ENCODE measurements at places on chromosomes 7 and 10.

DNA sequence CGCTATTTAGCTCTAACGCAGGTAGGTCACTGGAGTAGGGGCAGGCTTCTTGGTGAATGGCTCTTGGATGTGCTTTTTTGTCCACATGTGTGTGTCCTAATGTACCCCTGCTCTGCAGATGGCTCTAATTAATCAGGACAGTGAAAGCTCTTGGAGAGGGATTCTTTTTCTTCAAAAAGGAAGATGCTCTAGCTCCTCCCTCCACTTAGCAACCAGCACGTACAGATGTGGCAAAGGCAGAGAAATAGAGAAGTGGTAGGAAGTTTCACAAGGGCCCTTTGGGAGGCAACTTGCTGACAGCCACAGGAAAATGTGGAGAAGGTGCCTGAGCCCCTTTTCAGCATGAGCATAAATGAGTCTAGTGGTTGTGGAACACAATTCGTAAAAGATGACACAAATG lies 221.7 kb downstream of the PLXNA4 start:
- no peaks in the 10 kb centered on the region for H3K4me1 ChIP-seq
- H3K36me3 ChIP-seq, result no peaks in the 10 kb centered on the region
- DNase-seq, result no peak
- H3K4me3 ChIP-seq, result no peak overlapping the region
- no peak overlapping the region for H3K27ac ChIP-seq

DNA sequence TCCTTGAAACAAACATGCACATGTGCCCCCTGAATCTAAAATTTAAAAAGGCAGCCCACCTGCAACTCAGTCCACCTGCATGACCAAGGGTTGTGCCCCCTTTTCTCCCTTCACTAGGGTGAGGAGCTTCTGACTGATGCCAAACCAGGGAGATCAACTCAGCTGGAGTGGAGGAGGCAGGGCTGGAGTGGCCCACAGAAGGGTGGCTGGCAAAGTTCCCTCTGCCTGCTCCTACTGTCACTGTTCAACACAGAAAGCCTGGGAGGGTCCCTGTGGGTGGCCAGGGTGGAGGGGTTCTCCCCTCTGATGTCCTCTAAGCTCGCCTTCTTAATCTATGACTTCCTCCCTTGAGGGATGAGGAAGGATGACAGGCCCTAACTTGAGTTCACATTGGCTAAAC lies 55.7 kb upstream of the ANTXRL start:
- H3K27me3 ChIP-seq, result no peaks in the 10 kb centered on the region
- no peak for DNase-seq
- no peak overlapping the region for H3K4me3 ChIP-seq
- no peaks in the 10 kb centered on the region for H3K36me3 ChIP-seq

DNA sequence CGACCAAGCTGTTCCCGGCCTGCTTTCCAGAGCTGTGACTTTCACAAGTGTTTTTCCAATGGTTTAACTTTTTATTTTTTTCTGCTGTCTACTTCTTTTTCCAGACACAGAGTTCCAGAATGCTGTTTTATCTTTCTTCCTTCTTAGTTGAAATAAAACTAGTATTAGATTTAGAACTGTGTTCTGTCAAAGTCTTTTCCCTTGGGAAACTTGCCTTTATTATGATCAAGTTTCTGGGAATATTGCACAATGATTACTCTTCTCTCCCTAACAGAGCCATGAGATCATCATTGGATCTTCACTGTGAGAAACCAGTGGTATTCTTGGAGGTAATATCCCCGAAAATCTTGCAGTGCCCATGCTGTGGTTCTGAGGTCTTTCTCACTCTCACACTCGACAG lies 104.9 kb upstream of the KCND2 start:
- no peaks in the 10 kb centered on the region for H3K27me3 ChIP-seq
- H3K27ac ChIP-seq, result no peak overlapping the region
- H3K36me3 ChIP-seq, result no peaks in the 10 kb centered on the region
- no peak for DNase-seq
- H3K4me1 ChIP-seq, result no peaks in the 10 kb centered on the region

- H3K27me3 ChIP-seq, result no peaks in the 10 kb centered on the region
- DNase-seq, result no peak
- no peaks in the 10 kb centered on the region for H3K36me3 ChIP-seq
- H3K27ac ChIP-seq, result no peak overlapping the region
- H3K4me1 ChIP-seq, result no peaks in the 10 kb centered on the region
Observed at GRCh38 chr10:130425881-130426435, 289.8 kb downstream of the GLRX3 start.

DNA sequence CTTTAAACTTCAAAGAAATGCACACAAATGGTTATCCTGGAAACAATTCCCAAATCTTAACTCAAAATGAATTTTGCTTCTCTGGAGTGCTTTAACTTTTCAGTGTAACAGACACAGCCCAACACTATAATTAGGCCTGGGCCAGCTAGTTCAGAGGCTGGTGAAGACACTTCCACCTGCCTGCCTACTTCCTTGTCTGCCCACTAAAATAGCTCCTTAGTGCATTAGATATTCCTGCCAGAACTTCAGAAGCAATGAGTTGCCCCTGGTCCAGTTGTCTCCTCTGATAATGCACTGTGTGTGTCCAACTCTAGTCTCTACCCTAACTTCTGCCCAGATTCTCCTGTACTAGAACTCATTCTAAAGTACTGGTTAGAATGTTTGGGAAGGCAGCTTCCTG lies 150.9 kb upstream of the PRSS58 start:
- DNase-seq, result no peak
- H3K27ac ChIP-seq, result no peak overlapping the region
- H3K4me1 ChIP-seq, result no peaks in the 10 kb centered on the region
- no peaks in the 10 kb centered on the region for H3K27me3 ChIP-seq
- no peaks in the 10 kb centered on the region for H3K36me3 ChIP-seq
- H3K4me3 ChIP-seq, result no peak overlapping the region

- no peak overlapping the region for H3K4me3 ChIP-seq
- no peaks in the 10 kb centered on the region for H3K36me3 ChIP-seq
- H3K27ac ChIP-seq, result no peak overlapping the region
- peaks cover 10% of the 10 kb centered on the region for H3K4me1 ChIP-seq
Observed at GRCh38 chr10:25177754-25178135, 2.9 kb downstream of the GPR158 start.

DNA sequence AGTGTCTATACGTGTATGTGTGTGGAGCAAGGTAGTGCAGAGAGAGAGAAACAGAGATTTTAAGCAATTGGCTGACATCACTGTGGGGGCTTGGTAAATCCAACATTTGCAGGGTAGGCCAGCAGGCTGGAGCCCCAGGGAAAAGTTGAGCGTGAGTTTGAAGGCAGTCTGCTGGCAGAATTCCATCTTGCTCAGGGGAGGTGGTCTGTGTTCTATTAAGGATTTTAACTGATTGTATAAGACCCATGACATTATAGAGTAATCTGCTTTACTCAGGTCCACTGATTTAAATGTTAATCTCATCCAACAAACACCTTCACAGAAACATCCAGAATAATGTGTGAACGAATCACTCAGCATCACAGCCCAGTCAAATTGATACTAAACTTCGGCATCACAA lies 912.9 kb downstream of the GRM8 start:
- H3K4me1 ChIP-seq, result no peaks in the 10 kb centered on the region
- DNase-seq, result no peak
- H3K4me3 ChIP-seq, result no peak overlapping the region

DNA sequence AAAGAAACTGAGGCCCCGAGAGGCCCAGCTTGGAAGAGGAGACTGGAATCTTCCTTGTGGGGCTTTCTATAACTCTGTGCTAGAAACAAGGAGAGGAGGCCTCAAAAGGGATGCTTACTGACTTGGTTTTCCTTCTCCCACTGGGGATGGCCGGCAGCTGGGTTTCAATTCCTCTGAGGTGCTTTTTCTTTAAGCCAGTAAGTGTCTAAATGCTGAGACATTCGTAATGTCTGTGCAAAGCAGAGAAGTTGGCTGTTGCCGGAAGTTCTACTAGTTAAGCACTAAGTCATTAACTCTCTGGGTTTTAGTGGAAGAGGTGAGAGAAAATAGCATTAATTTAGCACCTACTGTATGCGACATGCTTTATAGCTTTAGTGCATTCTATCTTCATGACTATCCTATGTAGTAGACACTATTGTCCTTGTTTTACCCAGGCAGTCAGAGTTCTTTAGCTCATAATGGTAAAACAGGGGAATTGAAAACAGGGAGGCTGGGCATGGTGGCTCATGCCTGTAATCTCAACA lies 135.2 kb downstream of the RGS10 start:
- H3K27me3 ChIP-seq, result no peaks in the 10 kb centered on the region
- H3K36me3 ChIP-seq, result no peaks in the 10 kb centered on the region
- DNase-seq, result no peak
- H3K4me3 ChIP-seq, result no peak overlapping the region
- H3K4me1 ChIP-seq, result no peaks in the 10 kb centered on the region
- H3K27ac ChIP-seq, result peak overlapping the region; percentile 55

GRCh38 chr10:98833542-98833941 lies 386.8 kb upstream of the HPS1 start:
- no peak overlapping the region for H3K4me3 ChIP-seq
- no peak overlapping the region for H3K27ac ChIP-seq
- H3K27me3 ChIP-seq, result no peaks in the 10 kb centered on the region

DNA sequence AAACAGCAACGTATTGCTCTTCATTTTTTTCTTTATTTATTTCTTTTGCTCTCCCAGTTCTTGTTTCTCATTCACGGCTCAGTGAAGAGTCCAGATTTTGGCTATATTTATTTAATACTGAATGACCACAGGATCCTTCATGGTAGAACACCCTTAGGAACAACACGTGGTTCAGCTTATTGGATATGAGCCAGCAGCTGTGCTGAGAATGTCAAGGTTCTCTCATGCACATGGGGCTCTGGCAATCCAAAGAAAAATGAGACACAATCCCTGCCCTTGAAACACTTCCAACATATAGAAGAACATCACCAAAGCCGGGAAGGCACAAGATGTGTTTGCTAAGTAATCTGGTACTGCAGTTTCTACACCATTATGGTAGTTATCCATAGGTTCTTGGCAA lies 852.9 kb downstream of the SORCS1 start:
- no peaks in the 10 kb centered on the region for H3K4me1 ChIP-seq
- H3K36me3 ChIP-seq, result no peaks in the 10 kb centered on the region
- H3K4me3 ChIP-seq, result no peak overlapping the region
- DNase-seq, result no peak

- H3K27me3 ChIP-seq, result no peaks in the 10 kb centered on the region
- H3K27ac ChIP-seq, result no peak overlapping the region
- no peaks in the 10 kb centered on the region for H3K4me1 ChIP-seq
- H3K4me3 ChIP-seq, result no peak overlapping the region
- DNase-seq, result no peak
Observed at GRCh38 chr7:29158795-29159423, 12.6 kb upstream of the CPVL start.

DNA sequence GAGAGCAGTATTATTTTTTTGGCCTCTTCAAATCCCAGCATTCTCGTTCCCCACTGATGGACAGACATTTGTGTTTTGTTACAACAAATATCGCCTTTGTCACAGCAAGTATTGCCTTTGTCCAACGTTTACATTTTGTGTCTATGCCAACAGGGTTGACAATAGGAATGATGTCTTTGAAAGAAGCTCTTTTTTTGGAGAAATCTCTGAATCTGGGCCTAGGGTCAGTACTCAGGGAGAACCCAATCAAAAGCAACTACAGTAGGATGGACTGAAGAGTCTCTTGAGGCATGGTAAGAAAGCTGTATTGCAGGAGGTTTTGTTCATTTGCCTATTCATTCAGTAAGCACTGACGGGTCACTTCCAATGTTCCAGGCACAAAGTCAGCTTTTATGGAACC lies 57.7 kb upstream of the KLF14 start:
- no peaks in the 10 kb centered on the region for H3K27me3 ChIP-seq
- H3K4me3 ChIP-seq, result no peak overlapping the region
- no peaks in the 10 kb centered on the region for H3K36me3 ChIP-seq
- no peak for DNase-seq
- no peak overlapping the region for H3K27ac ChIP-seq

GRCh38 chr7:100914208-100914878 lies 18.7 kb upstream of the ACHE start:
- H3K4me3 ChIP-seq, result no peak overlapping the region
- no peak for DNase-seq
- no peak overlapping the region for H3K27ac ChIP-seq
- no peaks in the 10 kb centered on the region for H3K27me3 ChIP-seq

DNA sequence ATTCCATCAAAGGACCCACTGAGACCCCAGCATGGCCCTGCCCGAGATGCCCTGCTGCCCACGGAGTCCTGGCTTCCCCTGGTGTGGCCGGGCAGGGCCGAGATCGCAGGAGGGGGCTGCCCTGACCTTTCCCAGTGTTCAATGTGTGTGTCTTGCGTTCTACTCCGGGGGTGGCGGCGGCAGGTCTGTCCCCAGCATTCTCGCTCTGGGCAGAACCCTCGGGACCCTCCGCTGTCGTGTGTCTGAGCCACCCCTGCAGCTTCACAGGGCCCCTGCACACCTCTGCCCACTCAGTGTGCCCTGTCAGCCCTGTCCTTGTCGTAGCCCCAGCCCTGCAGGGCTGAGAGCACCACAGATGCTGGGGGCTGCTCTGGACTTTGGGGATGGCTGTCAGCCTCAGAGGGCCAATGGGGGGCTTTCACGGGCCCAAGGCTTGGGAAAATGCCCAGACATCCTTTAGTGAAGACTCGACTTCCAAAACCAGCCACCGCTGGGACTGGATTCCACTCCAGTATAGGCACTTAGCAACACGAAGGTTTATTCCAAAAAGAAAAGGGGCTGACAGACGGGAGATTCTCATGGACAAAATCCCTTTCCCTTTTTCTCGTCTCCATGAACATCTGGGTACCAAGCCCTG lies 30.0 kb upstream of the KNDC1 start:
- no peak overlapping the region for H3K27ac ChIP-seq
- H3K4me1 ChIP-seq, result no peaks in the 10 kb centered on the region
- no peak for DNase-seq

All from colonic mucosa (tissue), 4 donors.